ENCODE measurements at places on chromosomes 2 and 18.

DNA sequence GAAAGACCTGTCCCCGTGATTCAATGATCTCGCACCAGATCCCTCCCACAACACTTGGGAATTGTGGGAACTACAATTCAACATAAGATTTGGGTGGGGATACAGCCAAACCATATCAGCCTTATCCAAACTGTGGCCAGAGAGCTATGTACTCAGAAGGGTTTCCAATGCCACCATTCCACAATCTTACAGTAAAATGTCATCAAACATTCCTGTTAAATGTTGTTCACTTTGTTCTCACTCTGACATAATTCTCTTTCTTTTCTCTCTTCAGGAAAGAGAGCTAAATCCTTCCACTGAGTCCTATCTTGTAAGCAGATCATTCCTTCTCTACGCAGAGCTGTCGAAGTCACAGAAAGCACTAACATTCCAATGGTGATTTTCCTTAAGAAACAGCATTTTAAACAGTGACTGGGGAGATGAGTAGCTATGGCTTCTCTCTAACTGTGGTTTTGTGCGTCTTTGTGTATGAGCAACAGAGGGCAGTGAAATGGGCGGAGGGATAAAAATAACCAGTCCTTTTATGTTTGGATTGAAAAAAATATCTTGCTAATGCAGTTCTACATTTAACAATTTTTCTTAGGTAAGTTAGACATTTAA, 684.7 kb downstream of the EPHA4 start:
- DNase-seq, result no peak

GRCh38 chr2:160429248-160430000, 64.2 kb downstream of the RBMS1 start:
- peak; percentile 77 for DNase-seq

GRCh38 chr18:62324917-62325805, at the start of gene TNFRSF11A:
Gene TNFRSF11A, plus strand, starts transcription at chr18:62325310. Its CDS starts 43 bp downstream, at chr18:62325353.
- no peak for DNase-seq

DNA sequence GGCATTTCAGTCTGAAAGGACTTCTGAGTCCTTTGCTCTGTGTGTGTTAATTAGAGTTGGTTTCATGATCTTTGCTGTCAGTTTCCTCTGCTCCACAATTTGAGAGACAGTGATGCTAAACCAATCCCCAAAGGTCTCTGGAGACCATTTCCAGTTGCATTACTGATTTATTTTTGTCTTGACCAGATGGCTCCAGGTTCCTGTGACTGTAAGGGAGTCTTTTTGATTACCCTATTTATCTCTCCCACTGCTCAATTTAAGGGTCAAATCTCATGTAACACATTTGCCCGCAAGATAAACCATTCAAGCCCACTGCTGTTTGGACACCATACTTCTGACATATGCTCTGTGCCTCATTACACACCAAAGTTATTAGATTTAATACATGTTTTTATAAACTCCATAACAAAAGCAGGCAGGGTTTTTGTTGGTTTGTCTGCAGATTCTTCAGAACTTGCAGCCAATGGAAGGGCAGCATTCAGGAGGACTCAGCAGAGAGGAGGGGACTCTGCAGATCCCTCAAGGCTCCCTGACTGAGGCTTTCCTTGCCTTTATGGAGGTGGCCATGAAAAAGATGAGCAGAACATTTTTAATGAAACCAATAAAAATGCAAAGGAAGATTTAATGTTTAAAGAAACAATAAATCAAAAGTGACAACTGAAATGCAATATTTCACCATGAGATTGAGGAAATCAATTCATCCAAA, 889.3 kb upstream of the CELF4 start:
- DNase-seq, result no peak

- DNase-seq, result no peak
These were observed 35.4 kb upstream of the NT5DC4 start for GRCh38 chr2:112685271-112685884.

- no peak for DNase-seq
These were observed 292.5 kb downstream of the NUP35 start for GRCh38 chr2:183416753-183417152.

GRCh38 chr2:33477473-33478468, 1.3 kb downstream of the RASGRP3 start:
- no peak for DNase-seq

DNA sequence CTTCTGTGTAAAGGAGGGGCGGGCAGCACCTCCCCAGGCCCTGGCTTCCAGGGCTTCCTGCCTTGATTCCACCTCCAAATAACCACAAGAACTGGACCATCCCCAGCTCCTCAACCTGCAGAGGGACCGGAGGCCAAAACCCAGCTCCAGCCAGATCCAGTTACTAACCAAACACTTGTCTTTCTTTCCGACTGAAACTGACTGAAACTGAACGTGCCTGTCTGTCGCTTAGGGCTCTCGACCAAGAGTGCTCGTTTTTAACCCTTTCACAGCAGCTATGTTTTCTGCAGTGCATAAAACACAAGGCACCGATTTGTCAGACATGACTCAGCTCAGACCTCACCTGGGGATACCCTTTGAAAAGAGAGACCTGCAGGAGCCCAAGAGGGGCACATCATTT, 249.9 kb upstream of the SIX2 start:
- DNase-seq, result peak; percentile 53

DNA sequence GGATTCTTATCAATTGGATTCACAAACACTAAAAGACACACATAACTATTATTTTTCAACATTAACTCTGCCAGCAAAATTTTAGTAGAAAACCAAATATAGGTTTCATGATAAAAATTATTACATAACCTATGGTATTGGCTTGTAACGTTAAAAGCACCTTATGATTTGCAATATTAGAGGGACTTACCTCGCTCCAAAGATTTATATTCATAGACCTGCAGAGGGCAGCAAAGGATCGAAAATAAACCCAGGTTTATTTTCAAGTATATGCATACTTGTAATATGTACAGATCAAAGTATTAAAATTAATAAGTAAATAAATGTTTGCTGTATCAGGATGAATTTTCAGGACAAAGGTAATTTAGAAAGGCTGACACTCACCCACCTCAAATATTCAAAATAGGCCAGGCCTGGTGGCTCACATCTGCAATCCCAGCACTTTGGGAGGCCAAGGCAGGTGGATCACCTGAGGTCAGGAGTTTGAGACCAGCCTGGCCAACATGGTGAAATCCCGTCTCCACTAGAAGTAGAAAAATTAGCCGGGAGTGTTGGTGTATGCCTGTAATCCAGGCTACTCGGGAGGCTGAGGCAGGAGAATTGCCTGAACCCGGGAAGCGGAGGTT, 45.3 kb downstream of the LRPPRC start:
- DNase-seq, result peak; percentile 54

GRCh38 chr2:69973335-69973735, 11.9 kb upstream of the ASPRV1 start:
- no peak for DNase-seq

DNA sequence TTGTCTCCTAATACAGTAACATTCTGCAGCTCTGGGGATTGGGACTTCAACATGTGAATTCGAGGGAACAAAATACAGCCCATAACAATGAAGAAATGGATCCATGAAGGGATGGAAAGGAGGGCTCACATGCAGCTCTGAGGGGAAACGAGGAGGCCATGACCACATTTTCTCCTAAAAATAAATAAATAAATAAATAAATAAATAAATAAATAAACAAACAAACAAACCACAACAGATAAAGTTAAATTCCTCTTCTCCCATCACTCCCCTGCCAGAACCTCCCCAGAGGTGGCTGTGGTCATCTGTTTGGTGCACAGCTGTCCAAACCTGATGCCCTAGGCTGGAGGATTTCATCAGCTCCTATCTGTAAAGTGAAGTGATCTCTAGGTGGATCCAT, 42.7 kb downstream of the MAL start:
- DNase-seq, result no peak

DNA sequence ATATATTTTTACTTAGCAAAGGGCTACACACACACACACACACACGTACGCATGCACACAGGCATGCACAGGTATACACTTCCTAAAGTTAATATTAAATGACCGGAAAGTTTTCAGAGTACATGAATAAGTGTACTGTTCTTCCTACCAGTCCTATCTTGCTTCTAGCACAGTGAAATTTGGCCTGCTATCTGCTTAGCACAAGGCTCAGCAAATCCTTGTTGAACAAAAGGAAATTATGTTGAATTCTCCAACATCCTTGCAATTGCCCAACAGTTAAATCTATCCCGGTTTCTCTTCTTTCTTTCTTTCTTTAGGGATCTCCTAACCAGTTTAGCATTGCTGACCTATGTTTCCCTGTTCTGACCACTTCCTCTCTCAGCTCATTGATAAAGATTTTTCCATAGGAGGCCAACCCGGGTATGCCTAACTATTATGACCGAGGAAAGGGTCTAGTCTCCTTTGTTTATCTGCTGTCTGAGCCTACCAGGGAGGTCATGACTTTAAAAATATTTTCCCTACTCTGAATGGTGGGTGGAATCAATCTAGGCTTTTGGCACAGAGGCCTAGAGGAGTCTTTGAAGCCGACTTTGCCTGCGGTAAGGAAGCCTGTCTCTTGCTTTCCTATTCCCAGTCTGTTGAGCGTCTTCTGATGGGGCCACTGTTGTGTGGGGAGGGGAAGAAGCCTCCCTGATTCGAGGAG, 400.7 kb downstream of the HRH4 start:
- no peak for DNase-seq

- DNase-seq, result no peak
These were observed 96.8 kb downstream of the NCK2 start for GRCh38 chr2:105841551-105841950.

DNA sequence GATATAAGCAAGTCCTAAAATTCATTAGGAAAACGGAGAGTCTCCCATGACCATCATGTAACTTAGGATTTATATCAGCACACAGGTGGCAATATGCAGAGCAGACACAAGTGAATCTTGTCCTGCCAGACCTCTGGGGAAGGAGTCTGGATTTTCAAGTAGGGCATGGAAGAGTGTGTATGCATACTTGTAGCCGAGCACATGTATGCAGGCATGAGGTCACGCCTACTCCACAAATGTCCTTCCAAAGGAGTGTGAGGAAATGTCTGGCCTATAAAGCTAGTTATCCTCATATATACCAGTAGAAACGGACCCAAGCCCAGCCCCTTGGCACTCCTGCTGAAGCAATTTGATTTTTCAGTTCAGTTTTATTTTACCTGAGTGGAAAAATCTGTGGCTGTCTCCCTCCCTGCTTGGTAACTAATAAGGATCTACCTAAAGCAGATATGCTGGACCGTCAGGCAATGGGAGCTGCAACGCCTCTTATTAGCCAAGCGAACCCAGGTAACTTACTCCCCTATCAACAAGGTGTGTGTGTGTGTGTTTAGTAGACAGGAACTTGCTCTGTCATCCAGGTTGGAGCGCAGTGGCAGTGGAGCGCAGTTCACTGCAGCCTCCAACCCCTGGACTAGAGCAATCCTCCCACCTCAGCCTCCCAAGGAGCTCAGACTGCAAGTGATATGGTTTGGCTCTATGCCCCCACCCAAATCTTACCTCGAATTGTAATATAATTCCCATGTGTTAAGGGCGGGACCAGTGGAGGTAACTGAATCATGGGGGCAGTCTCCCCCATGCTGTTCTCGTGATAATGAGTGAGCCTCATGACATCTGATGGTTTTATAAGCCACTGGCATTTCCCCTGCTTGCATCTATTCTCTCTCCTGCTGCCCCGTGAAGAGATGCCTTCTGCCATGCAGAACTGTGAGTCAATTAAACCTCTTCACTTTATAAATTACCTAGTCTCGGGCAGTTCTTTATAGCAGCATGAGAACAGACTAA, 2.8 kb downstream of the STAT1 start:
- DNase-seq, result no peak

- no peak for DNase-seq
These were observed 160.0 kb downstream of the OSR1 start for GRCh38 chr2:19198381-19198780.

- DNase-seq, result no peak
These were observed 103.9 kb upstream of the FHL2 start for GRCh38 chr2:105502625-105503334.

DNA sequence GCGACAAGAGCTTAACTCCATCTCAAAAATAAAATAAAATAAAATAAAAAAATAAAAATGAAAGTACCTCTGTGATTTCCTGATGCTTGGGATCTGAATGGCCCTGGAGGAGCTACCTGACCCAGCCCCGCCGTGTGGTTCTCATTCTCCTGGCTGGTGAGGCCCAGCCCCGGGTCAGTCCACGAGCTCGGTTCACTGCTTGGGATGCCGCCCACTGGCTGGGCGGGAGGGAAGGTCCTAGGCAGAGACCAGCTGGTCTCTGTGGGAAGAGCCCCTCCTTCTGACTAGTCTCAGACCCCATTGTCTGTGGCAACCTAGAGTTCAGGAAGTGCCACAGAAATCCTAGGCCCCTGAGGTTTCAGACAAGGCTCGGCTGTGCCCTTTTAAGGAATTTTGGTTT, 55.1 kb upstream of the DLGAP1 start:
- no peak for DNase-seq

DNA sequence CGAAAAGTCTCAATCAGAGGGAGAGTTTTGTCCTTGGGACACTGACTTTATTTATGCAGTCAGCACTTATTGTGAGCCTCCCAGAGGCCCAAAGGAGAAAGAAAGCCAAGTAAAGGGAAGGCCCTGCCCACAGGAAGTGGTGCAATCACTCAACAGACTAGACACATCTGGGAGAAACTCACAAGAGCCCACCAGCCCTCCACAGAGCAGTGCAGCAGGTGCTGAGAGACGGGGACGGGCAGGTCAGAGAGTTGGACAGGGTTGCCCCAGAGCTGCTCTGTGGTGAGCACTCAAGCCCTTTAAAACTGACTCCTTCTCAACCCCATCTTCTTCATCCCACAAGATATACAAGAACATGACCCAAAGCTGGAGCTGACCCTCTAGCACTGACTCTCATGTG, 96.0 kb downstream of the TFCP2L1 start:
- no peak for DNase-seq

DNA sequence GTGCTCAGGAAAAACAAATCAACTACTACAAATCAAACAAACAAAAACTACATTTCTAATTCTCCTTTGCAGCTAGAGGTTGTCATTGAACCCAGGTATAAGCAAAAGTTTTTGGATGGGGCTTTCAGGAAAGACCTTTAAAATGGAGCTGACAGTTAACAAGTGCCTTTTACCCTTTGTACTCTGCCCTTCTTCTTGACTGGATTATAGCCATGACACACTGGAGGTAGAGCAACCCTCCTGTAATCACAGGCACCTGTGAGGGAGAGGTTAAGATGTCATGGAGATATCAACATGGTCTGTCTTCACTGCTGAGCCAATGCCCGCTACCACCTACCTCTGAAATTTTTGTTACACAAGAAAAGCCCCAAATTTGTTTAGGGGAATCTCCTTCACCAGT, 100.0 kb upstream of the GLS start:
- no peak for DNase-seq

DNA sequence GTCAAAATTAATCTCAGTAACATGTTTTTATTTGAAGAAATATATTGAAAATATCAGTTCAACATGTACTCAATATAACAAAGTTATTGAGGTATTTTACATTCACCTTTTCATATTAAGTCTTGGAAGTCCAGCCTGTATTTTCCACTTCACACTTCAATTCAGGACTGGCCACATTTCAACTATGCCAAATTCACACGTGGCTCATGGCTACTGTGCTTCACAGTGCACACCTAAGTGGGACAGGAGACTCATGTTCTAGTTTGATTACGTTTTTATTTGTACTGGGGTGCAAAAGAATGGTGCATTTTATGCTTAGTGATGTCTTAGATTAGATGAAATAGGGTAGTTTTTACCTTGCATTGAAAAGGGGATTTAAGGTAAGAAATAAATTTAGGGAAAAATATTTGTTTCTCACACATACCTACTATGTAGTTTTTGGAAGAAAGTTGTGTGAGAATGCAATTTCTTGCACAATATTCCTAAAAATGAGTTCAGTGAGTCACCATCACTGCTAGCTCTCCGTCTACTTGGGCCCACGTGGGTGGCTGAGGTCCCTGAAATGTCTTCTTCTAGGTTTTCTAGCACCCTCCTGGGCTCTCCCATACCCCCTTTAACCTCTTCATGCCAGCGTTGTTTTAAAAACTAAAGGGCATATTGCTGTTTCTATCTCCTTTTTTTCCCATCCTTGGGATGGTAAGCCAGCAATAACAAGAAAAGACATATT, 87.0 kb downstream of the ST6GAL2 start:
- DNase-seq, result no peak

All from bronchial epithelial cell (primary cell).